Tibial nerve (tissue), 4 donors: ENCODE measurements at places on chromosomes 12 and 14. TPM values are rescaled to one million over a fixed set of nuclear protein-coding genes. Genes with fewer than 3 reads are reported as not detected.

MDGA2 gene
- total RNA-seq = under 0.01 TPM

NUAK1 gene
- 47.9 TPM for total RNA-seq

PLEKHD1 gene
- not detected for total RNA-seq

C3AR1 gene
- 7.1 TPM for total RNA-seq

CMA1 gene
- total RNA-seq = not detected

NCOR2 gene
- 232 TPM for total RNA-seq

DNA sequence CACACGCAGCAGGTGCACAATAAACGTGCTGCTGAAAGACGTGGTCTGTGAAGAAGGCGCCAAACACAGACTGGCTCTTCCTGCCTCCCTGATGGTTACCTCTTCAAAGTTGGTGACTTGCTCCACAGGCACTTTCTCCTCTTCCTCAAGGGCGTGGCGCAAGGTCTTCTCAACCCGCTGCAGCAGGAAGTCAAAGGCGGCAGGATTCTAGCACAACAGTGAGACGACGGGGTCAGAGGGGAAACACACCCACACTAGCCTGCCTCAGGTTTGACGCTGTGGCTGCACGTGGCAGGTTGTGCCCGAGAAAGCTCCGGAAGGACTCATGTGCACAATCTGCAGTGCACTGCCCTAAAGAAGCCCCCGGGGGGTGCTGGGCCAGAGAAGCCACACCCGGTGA is 15.0 kb downstream of the POLE start:
- H3K4me3 ChIP-seq = no peak overlapping the region
- H3K27me3 ChIP-seq = no peaks in the 10 kb centered on the region
- no peak overlapping the region for H3K27ac ChIP-seq
- peaks cover 13% of the 10 kb centered on the region for H3K4me1 ChIP-seq
- DNase-seq = no peak

DNA sequence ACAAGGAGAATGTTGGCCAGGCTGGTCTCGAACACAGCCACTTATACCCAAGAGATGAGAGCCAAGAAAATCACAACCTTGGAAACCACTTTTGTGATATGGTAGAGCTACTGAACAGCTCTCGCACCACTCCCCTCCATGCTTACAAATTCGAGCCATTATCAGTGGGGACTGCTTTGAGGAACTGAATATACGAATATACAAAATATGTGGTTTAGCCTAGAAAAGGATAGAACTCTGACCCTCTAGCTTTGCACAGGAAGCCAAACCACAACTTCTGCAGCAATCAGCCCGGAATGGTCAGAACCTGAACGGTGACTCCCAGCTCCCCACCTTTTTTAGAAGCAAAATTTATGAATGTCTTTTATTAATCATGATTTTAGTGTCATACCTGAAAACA is 129.8 kb upstream of the TMEM132C start:
- no peak overlapping the region for H3K27ac ChIP-seq
- no peak for DNase-seq
- H3K36me3 ChIP-seq = no peaks in the 10 kb centered on the region

- H3K4me3 ChIP-seq = no peak overlapping the region
- no peak overlapping the region for H3K27ac ChIP-seq
- no peaks in the 10 kb centered on the region for H3K36me3 ChIP-seq
Observed at GRCh38 chr12:131242741-131243496, 289.2 kb downstream of the ADGRD1 start.

DNA sequence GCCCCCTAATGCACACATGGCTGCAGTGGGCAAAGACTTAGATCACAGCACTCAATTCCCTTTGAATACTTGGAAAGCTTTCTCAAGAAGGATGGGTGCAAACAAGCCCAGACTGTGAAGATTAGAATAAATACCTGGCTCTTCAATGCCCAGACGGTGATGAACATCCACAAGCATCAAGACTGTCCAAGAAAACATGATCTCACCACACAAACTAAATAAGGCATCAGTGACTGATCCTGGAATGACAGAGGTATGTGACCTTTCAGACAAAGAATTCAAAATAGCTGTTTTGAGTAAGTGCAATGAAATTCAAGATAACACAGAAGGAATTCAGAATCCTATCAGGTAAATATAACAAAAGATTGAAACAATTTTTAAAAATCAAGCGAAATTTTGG is 43.8 kb upstream of the ZDHHC17 start:
- H3K27ac ChIP-seq = no peak overlapping the region
- DNase-seq = no peak
- H3K4me1 ChIP-seq = no peaks in the 10 kb centered on the region
- H3K4me3 ChIP-seq = no peak overlapping the region
- H3K36me3 ChIP-seq = no peaks in the 10 kb centered on the region

DNA sequence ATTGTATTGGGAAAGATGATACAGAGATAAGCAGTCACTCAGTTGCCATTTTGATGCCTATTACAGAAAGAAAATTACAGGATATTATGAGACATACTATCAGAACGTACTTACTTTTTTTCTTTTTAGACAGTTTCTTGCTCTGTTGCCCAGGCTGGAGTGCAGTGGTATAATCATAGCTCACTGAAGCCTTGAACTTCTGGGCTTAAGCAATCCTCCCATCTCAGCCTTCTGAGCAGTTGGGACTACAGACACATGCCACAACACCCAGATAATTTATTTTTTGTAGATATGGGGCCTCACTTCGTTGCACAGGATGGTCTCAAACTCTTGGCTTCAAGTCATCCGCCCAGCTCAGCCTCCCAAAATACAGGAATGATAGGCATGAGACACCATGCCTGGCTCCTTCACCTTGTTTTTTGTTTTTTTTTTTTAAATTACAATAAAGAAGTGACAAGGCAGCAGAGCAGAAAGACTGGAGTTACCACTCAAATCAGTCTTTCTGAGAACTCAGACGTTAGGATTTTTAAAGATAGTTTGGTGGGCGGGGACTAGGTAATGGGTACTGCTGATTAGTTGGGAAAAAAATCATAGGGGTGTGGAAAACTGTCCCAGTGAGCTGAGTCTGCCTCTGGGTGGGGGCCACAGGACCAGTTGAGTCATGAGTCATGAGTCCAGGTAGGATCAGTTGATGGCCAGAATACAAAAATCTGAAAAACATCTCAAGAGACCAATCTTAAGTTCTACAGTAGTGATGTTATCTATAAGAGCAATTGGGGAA is 11.5 kb upstream of the CPM start:
- no peak overlapping the region for H3K4me3 ChIP-seq
- H3K36me3 ChIP-seq = no peaks in the 10 kb centered on the region
- no peak for DNase-seq
- no peak overlapping the region for H3K27ac ChIP-seq
- no peaks in the 10 kb centered on the region for H3K27me3 ChIP-seq
- peaks cover 4% of the 10 kb centered on the region for H3K4me1 ChIP-seq
